NCI-H187 treated with DMSO at 0.1 percent for 48 hours (cell line): ENCODE measurements at places on chromosomes 5 and 9.

- DNase-seq = no peak
Measured at GRCh38 chr5:50867140-50867539, 200.7 kb downstream of the PARP8 start.

- DNase-seq = no peak
Measured at GRCh38 chr9:116716438-116716837, 29.3 kb downstream of the TRIM32 start.

GRCh38 chr5:131393498-131393968 lies 129.7 kb downstream of the CDC42SE2 start:
- DNase-seq = no peak

DNA sequence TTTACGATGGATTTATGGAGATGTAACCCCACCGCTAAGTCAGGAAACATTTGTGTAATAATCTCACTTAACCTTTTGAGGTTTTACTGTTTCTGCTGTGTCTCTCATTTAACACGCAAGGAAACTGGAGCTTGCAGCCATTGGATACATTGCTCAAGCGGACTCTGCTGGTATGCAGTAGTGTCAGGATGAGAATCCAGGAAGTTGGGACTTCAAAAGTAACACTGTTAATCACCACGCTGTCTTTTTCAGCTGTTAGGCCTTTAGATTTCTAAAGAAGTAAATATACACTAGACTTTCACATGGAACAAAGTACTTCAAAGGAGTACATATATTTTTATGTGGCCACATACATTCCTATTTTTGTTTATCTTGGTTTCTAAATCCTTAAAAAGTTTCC lies 114.7 kb downstream of the LPAR1 start:
- no peak for DNase-seq

- DNase-seq = no peak
Measured at GRCh38 chr9:132769906-132770769, 99.9 kb downstream of the GTF3C4 start.

GRCh38 chr5:154221371-154221896 lies 30.9 kb downstream of the GALNT10 start:
- DNase-seq = no peak

DNA sequence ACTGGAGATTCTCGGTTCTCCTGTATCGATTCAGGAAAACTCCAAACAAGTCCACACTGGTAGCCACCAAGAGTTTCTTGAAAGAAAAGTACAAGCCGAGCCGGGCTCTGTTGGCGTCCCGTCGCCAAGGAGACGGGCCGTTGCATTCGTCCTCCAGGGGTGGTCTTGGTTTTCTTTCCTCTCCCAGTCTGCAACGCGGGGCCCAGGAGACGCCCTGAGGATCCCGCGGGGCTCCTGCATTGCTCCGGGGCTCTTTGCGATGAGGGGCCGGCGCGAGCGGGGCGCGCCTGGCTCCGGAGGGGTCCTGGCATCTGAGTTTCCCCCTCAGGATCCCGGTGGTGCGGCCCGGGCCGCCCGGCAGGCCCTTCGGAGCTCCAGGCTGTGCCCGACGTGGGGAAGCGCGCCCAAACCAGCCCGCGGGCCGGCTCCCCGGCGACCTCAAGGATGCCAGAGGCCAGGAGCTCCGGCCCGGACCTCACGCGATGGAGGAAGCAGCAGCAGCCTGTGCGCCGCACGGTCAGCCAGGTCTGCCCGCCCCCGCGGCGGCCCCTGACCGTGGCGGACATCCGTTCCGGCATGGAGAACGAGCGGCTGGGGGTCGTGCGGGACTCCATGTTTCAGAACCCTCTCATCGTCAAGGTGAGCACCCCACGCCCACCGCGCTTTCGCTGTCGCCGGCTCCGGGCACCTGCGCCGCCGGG lies at the start of gene CFAP77:
Gene CFAP77, plus strand, starts transcription at position 384 of the 701 bp plus-strand sequence. Its CDS starts 61 bp downstream, at position 445.
- DNase-seq = no peak

GRCh38 chr9:109166771-109167601 lies at the start of gene FRRS1L:
Gene FRRS1L, minus strand, starts transcription at chr9:109167249. Its CDS starts 111 bp downstream, at chr9:109167138.
- DNase-seq = no peak

GRCh38 chr5:14445576-14446290 lies 135.9 kb upstream of the OTULINL start:
- DNase-seq = no peak

GRCh38 chr9:134532084-134532483 lies 109.5 kb upstream of the COL5A1 start:
- no peak for DNase-seq
